Stimulated activated CD4-positive, alpha-beta T cell treated with anti-CD3 and anti-CD28 coated beads, Interleukin-2, amount 100 ng/mL, for 48 hours (primary cell): ENCODE measurements at places on chromosomes 4 and X.

GRCh38 chrX:109327251-109327650 lies 154.6 kb downstream of the GUCY2F start:
- DNase-seq: no peak

DNA sequence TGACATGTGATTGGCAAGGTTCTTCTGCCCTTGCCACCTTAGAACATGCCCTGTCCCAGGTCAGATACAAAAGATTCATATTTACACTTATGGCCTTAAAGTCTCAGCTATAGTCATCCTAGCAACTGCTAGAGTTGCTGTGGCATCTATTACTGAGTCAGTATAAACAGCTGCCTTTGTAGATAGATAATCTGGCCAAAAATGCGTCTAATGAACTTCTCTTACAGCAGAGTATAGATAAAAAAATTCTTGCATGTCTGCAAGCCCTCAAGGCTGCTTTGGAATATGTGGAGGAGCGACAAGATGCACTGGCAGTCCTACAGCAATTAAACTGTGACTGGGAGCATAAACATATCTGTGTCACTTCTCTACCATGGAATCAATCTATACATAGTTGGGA lies 1209.7 kb upstream of the PABPC4L start:
- no peak for DNase-seq

GRCh38 chrX:1507511-1508463 lies 29.2 kb downstream of the P2RY8 start:
- no peak for DNase-seq

DNA sequence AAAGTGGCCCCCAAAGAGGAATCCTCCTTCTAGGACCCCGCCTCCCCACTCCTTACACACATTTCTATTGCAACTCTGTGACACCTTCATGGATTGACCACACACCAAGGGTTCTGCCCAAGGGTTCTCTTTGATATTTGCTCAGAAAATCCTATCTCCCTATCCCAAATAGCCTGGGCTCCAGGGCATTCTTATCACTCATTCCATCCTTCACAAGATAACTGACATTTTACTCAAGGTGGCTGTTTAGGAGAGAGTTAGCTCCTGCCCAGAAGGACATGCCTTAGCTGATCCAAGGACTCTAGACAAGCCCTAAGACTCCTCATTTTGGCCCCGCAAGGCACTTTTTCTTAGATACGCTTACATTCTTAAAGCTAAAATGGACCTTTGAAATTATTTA lies 47.4 kb downstream of the ATXN3L start:
- DNase-seq: no peak

DNA sequence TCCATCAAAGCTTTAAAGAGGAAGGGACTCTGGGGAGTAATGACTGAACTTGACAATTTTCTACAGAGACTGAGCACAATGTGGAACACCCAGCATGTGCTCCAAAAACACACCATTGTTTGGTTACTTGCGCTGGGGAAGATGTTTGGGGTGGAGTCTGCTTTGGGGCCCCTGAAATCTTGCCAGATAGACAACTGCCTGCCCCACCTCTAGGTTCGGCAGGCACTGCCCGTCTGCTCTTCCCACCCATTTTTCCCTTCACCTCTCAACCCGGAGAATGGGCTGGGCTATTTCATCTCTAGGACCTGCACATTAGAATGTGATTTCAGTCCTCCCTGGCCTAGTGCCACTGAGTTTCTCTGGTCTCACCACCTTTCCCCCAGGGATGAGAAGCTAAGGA lies 41.9 kb downstream of the TSC22D3 start:
- no peak for DNase-seq

GRCh38 chrX:153642051-153642654 lies 4.8 kb upstream of the DUSP9 start:
- DNase-seq: no peak
